ENCODE measurements at places on chromosomes 13 and 19.

- DNase-seq = no peak
Observed at GRCh38 chr19:32824191-32824751, 45.3 kb downstream of the SLC7A9 start.

GRCh38 chr13:59424661-59425060, 739.1 kb downstream of the DIAPH3 start:
- DNase-seq = no peak

DNA sequence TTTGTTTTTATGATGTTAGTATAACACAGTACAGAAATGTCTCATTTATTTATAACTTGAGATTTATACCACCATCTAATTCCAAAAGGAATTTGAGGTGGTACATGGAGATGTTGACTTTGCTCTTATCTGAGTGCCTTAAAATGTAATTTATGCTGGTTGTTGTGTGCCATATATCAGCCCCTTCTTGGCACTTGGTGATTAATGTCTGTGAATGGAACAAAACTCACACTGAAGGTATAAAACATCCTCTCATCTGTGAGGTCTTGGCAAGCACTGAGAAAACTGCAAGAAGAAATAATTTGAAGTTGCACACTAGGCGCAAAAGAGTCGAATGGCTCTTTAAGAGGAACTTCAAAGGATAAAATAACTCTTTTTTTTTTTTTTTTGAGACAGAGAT, 240.4 kb downstream of the B3GLCT start:
- no peak for DNase-seq

DNA sequence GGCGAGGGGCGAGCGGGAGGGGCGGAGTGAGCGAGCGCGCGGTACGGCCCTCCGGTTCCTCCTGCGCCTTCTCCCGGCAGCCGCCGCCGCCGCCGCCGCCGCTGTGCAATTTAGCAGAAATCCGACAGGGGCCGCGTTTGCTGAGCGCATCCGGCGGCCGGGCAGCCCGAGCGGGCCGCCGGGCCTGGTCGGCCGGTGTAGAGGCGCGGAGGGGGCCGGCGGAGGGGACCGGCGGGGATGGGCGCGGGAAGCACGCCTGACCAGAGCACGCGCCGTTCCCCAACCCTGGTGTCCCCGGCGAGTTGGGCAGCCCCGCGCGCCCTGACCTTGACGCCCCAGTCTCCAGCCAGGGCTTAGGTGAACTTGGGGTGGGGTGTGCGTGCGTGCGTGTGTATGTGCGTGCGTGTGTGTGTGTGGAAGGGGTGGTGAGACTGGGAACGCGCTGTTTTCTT, 144.5 kb upstream of the ZNF536 start:
- DNase-seq = peak; percentile 69

GRCh38 chr13:107866941-107867623, 348.3 kb downstream of the LIG4 start:
- DNase-seq = peak; percentile 1

GRCh38 chr13:95452375-95452774, 100.1 kb upstream of the CLDN10 start:
- DNase-seq = no peak

DNA sequence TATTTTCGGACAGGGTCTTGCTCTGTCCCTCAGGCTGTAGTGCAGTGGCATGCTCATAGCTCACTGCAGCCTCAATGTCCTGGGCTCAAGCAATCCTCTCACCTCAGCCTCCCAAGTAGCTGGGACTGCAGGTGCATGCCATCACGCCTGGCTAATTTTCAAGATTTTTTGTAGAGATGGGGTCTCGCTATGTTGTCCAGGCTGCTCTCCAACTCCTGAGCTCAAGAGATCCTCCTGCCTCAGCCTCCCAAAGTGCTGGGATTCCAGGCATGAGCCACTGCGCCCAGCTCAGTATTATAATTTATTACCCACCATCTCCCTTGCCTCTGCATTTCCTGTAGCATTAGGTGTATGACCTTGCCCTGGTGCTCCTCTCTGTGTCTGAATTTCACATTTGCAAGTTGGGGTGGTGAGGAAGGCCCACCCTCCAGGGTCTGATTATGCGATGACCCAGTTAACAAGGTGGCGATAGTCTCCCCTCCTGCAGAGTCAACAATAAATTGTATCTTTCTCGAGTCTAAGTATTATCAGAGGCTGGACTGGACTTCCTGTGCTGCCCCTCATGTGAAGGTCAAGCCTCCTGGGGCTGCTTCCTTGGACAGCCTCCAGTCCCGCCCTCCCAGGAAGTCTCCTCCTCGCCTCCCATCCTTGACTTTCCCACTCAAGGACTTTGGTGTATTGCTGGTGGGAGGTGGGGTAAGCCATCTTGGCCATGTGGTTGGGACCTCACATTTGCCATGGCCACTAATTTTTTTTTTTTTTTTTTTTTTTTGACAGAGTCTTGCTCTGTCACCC, 1.5 kb upstream of the TUBB4A start:
- no peak for DNase-seq
